Central memory CD4-positive, alpha-beta T cell (primary cell): ENCODE measurements at places on chromosomes 3 and 15.

GRCh38 chr15:67953299-67953698, 100.8 kb upstream of the PIAS1 start:
- no peak for DNase-seq

DNA sequence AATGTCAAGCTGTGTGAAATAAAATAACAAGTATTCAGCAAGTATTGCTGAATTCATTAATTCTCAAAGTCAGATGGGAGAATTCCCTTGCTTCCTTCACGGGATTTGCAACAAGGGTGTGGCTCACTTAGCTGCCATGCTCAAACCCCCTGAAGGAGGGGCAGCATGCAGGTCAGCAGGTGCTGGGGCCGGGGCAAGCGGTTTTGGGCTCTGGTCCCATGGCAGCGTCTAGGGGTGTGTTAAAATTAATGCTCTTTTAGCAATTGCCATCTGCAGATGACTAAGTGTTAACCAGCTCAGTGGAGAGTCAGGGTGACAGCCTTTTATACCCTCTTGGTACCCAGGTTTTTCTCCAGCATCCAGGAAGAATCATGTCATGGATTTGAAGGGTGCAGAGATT, 40.0 kb upstream of the RBMS3 start:
- DNase-seq = no peak

- no peak for DNase-seq
These were observed 268.5 kb downstream of the WNT5A start for GRCh38 chr3:55218577-55218976.

DNA sequence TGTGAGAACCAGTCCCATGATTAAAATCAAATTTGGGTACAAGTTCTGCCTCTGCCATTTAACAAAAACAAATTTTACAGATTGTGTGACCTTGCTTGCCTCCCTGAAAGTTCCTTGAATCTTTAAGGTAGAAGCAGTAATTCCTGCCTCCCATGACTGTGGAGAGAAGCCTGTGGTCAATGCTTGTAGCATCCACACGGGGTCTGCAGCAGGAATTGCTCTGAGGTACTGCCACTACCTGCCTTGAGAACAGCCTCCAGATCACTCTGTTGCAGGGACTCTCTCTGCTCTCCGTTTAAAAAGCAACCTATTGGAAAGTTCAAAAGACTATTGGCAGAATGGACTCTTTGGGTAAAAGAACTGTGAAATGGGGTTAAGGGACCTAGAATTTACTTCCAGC, 75.9 kb downstream of the SST start:
- DNase-seq = no peak

DNA sequence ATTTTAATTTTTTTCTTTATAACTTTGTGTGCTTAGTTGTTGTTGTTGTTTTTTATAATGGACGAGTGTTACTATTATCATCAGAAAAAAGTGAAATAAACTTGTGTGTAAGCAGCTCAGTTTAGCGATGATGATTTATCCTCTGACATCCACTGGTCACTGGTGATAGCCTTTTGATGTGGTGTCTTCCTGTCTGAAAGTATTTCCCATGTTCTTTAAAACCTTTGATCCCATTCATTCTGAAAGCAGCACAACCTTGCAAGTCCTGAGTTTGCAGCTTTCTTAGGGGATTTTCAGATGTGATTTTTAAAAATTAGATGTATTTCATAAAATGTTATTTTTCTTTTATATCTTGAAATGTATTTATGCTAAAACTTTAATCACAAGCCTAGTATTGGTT, 85.9 kb upstream of the ZPLD1 start:
- no peak for DNase-seq

DNA sequence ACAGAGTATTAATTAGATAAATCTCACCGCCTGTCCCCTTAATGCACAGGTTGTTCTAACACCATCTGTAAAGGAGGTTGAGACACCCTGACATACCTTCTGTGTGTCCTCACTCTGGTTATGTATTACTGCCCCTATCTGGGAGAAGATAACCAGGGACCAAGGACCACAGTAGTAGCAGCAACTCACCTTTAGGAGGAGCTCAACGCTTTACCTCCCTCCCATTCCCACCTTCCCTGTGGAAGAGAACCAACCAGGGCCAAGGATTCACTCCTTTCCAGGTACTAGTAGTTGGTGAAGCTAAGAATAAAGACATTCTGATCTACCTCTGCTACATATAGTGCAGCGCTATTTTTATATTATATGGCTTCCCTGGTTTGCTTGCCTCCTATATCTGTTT, 232.6 kb downstream of the MEX3B start:
- no peak for DNase-seq

GRCh38 chr3:155790272-155790925, 15.7 kb downstream of the C3orf33 start:
- DNase-seq = no peak

DNA sequence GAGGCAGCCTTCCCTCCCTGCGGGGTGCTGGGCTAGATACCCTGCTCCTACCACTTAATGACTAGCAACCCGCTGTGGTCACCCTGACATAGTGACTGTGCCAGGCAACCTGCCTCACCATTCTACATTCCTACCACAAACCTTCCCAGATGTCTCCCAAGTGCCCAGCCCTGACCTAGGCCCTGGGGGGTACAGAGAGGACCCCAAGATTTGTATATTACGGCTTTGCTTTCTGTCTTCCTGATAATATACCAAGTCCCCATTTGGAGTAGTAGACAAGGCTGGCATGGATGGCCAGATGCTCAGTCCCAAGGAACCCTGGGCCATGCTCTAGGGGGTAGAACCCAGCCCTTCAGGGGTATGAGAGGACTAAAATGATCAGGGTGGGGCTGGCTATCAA, 31.0 kb downstream of the ESYT3 start:
- no peak for DNase-seq

DNA sequence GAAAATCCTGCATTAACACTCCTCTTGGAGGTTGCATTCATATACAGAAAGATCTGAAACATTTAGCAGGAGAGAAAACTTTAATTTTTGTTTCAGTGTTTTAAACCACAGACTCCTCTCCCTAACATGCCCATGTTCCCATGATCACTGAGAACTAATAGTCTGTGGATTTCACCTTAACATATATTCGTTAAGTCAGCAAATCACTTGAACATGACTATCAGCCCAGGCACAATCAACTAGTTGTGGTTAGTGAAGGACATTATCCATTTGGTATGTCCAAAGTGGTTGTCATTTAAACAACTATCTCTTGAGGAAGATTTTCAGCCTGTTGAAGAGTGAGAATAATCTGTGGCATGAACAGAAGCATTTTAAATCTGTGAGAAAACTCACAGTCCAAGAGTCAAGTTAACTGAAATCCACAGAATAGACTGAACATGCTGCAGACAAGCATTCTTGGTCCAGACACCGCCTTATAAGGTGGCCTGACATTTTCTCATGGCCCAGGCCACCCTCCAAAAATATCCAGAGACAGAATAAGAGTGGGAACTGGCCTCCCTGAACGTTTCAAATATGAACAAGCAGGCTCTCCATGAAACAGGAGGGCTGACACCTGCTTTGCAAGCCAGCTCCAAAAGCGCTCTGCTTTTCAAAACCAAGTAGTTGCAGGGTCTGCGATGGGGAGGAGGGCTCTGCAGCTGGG, 39.9 kb upstream of the ADCY5 start:
- DNase-seq = no peak

DNA sequence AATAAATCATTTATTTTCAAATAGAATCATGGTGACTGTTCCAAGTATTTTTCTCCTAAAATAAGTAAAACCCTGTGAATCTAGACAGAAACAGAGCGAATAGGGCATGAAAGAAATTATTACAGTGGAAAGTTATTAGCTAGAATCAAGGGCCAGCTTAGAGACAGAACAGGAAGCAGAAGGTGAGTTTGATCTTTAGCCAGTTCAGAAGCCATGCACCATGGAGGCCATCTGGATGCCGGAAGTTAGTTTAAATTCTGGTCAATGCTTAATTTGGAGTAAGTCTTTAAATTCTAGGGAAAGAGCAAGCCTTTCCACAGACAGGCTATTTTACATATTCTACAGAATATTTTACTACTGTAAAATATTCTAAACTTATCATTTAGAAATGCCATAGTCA, 574.8 kb downstream of the CADM2 start:
- no peak for DNase-seq
